T1000 (cell line): ENCODE measurements at places on chromosomes 5 and 9.

DNA sequence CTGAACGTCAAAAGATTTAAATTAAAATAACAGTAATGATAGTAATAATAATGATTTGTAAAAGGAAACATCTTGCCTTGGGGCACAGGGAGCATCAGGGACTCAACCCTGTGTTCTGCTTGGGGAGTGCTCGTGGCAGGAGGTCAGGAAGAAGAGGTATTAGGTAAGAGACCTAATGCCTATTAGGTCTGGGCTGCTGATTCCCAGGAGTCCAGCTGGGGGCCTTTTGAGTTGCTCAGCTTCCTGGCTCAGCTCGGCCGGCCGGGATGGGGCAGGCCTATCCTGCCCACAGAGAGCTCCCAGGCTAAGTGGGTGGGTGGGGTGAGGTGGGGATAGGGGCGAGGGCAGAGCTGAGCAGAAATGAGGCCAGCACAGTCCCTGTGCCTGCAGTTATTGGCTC, 17.5 kb downstream of the LMX1B start:
- no peak for DNase-seq

DNA sequence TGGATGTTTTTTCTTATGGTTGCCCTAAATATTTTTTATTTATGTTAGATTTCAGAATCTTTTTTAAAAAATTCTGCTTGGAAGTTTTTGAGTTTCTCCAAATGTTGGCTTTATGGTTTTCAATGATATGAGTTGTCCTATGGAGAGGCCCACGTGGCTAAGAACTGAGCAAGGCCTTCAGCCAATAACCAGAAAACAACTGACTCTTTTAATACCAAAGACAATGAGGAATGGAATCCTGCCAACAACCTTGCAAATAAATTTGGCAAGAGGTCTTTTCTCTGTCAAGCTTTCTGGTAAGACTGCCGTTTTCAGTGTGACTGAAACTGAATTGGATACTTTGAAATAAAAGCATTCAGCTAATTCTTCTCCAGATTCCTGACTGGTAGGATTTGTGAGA, 1740.1 kb upstream of the WWC1 start:
- DNase-seq = no peak

DNA sequence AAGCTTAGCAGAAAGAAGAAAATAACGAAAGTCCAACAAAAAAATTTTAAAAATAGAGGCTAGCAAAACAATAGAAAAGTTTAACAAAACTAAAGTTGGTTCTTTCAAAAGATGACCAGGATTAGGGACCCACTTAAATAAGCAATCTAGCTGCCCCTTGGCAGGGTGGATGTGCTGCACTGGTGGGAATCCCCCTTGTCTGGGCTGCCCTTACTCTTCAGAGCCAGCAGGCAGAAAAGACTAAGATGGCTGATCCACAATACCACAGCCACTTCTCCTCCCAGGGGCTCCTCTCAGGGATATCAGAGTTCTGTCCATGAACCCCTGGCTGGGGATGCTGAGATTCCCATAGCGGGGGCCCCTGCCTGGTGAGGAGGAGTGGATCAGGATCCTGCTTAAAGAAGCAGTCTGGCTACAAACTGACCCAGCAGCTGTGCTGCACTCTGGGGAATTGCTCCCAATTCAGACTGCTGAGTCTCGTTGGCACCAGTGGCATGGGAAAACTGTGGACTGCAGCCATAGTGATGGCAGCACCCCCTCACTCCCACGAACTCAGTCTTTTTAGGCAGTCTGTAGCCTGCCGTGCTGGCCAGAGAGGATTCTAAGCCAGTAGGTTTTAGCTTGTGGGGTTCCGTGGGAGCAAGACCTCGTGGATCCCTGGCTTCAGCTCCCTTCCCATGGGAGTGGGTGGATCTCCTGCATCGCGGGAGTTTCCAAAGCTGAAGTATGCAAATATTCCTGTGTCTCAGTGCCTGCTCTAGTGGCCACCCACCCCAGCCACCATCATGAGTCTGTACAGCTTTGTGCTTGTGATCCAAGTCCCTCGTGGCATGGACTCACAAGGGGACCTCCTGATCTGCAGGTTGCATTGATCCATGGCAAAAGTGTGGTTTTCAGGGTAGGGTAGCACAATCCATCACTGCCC, 2.9 kb upstream of the INSL6 start:
- DNase-seq = no peak

DNA sequence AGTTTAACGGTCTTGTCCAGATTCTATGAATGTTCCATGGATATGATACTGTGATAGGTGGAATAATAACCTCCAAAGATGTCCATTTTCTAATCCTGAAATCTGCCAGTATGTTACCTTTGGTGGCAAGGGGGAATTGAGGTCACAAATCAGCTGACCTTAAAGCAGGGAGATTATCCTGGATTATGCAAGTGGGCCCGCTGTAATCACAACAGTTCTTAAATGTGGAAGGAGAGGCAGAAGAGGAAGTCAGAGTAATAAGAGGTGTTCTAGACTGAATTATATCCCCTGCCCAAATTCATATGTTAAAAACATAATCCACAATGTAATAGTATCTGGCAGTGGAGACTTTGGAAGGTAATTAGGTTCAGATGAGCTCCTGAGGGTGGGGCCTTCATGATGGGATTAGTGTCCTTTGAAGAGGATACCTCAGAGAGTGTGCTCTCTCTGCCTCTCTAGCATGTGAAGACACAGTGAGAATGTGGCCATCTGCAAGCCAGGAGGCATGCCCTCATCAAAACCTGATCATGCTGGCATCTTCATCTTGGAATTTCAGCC, 47.6 kb upstream of the ZFAND5 start:
- DNase-seq = no peak

DNA sequence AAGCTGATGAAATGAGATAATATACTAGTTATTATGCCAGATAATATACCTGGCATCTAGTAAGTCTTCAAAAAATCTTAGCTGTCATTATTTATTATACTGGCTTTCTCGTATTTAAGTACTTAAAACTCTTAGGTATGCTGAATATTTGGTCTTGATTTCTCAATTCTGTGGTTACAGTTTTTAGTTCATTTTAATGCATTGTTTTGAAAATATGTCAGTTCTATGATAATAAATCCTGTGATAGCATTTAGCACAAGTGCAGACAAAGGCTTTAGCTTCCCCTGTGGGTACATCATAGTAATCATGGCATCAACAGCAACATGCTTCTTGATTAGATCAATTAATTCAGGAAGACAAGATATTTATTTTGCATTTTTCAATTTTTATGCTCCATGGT, 133.0 kb downstream of the SMC2 start:
- no peak for DNase-seq

DNA sequence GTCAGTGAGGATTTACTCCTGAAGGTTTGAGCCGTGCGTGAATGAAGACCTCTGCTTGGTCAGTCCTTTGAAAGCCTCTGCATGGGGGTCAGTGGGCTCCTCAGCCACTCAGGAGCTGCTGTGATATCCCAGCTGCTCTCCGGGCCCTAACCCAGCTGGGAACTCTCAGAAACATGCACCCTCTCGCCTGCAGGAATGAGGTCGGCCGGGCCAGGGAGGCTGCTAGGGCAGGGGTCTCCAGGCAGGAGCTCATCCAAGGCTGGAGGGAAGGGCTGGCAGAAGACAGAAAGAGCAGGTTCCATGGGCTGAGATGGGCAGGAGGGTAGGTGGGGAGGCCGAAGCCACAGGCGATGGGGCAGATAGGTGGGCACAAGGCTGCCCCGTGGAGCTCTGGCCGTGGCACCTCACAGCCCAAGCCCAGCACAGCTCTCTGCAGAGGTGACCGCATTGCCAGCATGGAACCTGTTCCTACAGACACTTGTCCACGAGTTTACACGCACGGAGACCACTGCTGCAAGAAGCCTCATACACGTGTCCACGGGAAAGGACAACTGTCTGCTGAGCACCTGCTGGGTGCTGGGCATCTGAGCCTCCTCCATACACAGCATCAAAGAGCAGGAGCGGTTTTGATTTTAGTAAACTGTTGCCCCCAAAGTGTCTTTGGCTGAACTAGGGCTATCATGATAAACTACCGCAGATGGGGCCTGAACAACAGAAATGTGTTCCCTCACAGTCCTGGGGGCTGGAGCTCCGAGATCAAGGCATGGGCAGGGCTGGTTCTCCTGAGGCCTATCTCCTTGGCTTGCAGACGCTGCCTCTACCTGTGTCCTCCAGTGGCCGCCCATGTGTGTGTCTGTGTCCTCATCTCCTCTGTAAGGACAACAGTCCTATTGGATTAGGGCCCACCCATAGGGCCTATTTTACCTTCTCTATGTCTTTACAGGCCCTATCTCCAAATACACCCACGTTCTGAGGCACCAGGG, 85.2 kb upstream of the ADAMTS2 start:
- DNase-seq = no peak

- DNase-seq = no peak
These were observed 103.6 kb upstream of the KLF9 start for GRCh38 chr9:70517926-70518610.

DNA sequence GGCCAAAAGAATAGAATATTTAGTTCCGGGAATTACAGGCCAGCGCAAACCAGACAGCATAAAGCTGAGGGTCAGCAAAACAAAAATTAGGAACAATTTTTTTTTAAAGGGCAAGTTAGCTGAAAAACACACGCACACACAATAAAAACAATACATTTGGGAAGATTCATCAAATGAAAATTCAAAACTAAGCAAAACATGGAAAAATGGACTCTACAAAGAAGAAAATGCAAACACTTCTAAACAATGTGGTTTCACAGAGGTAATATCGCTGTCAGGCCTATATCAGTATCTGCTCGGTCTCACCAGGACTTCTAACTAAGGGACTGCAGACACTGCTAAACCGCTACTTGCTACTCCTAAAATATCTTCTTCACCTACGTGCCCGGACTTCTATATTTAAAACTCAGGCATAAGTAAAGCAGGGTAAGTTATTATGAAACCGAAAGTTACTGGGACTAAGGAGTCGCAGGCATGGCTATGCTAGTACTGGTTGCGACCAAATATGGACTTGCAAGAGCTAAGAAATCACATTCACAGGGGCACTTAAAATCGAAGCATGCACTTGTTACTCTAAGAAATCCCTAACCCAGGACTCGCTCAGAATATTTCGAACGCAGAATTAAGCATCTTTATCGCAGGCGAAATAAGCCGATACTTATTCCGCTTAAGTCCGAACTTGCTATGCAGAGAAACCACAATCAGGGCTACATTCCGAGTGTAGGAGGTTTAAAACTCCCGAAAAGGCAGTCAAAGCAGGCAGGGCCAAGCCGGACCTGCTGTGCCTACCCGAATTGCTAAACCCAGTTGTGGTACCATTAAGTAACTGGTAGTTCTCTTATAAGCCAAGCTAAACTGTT, 2.3 kb downstream of the ANXA2R start:
- no peak for DNase-seq

- DNase-seq = no peak
These were observed 147.8 kb downstream of the TTLL11 start for GRCh38 chr9:121945281-121945680.

GRCh38 chr9:98864281-98865174, 57.1 kb downstream of the GALNT12 start:
- no peak for DNase-seq

DNA sequence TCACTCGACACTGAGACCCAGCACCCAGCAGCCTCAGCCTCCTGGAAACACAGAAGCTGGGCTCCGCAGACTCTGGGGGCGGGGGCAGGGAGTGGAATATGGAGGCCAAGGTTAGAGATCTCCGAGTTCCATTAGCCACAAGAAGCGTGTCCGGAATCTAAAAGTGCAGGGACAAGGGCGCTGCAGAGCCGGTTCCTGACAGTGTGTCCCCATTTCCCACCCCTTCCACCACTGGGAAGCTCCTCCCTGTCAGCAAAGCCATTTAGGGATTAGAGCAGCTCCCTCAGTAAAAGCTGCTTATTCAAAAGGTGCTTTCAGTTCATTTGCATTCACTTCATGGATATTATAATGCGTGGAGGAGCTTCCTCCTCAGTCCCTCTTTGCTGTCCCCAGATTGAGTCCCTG, 74.1 kb upstream of the HSPA9 start:
- DNase-seq = no peak

GRCh38 chr9:2093920-2094597, 78.9 kb downstream of the SMARCA2 start:
- DNase-seq = no peak

GRCh38 chr5:116037236-116037822, 5.1 kb downstream of the ARL14EPL start:
- no peak for DNase-seq

DNA sequence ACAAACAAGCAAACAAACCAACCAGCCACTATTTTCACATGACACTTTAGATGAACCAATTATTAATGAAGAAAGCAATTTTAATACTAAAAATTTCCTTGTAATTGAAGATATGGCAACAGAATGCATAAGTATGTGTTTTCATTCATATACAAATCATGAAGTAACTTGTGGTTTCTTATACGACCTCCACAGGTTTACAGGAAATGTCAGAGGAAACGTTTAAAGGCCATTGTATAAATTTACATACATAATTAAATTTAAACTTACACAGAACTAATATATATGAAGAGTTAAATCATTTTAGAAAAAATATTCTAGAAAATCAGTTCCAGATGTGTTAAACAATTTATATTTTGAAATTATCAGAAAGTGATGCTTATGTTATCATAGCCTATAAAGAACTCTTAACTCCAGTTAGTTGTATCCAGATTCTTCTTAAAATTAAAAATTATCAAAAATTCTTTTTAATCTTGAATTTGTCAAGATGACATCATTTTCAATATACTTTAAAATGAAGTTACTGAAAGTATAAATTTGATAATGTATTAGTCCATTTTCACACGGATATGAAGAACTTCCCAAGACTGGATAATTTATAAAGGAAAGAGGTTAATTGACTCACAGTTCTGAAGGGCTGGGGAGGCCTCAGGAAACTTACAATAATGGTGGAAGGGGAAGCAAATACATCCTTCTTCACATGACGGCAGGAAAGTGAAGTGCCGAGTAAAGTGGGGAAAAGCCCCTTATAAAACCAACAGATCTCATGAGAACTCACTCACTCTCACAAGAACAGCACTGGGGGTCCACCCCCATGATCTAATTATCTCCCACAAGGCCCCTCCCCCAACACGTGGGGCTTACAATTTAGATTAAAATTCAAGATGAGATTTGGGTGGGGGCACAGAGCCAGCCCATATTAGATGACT, 192.0 kb downstream of the PIK3R1 start:
- DNase-seq = no peak

- peak; percentile 24 for DNase-seq
These were observed 163.9 kb downstream of the ARRDC3 start for GRCh38 chr5:91219091-91219802.

DNA sequence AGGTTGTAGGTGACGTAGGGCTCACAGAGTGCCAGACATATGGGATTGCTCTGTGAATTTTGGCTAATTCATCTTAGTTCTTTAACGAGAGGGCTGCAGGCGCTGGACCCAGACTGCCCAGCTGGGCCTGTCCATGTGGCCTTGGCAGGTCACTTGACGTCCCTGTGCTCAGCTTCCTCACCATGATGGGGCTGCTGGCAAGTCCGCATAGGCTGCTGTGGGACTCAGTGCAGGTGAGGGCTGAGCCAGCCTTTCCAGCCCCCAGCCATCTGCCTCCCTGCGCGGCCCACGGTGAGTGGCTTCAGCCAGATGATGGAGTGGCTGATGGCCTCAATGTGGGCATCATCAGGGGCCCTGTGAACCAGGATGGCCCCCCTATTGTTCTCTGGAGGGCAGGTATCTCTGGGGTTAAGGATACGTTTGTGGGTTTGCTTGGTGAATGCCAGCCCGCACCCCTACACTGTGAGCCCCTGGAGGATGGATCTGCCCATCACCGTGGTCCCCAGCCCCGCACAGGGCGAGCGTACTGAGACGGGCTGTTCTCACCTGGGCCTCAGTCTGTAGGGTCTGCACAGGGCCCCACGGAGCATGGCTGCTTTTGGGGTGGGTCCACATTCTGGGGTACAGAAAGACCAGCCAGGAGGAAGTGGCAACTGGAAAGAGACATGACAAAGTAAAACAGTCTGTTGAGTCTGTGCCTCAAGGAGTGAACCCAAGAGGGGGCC, 3.7 kb downstream of the CARD19 start:
- no peak for DNase-seq
